ENCODE measurements at places on chromosomes 5 and 9.

DNA sequence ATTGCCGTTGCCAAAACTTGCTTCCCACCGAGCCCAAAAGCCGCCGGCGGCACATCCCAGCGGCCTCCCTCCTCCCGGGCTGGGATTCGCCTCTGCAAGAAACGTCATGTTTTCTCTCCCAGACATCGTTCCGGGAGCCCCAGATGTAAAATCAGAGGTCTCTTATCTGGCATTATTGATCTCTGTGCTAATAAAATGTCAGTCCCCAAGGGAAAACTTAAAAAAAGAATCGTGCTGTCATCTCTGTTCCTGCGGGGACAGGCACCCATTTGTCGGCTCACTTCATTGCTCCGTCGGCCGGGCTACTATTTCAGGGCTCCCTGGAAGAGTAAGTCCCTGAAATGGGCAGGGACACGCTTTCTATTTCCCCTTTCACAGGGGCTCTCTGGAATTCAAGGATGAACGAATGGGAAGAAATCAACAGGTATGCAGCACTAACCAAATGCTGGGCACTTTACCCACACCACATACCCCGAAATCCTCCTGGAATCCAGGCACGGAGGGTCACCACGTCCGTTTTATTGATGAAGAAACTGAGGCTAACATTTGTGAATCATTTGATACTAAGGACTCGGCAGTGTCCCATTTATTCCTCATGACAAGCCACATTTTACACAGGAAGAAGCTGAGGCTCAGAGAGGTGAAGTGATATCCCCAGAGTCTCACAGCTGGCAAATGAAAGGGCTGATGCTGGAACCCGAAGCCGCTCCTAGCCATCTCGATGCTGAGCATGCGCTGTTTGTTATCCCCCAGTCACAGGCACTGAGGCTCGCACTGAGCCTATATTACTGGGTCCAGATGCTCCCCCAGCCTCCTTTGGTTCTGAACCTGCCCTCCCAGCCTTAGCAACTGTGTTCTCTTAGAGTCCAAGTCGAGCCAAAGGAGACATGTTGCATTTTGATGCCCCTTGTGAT is 35.7 kb upstream of the MSX2 start:
- no peak for DNase-seq

GRCh38 chr9:82593501-82593900 is 469.4 kb downstream of the RASEF start:
- DNase-seq: no peak

DNA sequence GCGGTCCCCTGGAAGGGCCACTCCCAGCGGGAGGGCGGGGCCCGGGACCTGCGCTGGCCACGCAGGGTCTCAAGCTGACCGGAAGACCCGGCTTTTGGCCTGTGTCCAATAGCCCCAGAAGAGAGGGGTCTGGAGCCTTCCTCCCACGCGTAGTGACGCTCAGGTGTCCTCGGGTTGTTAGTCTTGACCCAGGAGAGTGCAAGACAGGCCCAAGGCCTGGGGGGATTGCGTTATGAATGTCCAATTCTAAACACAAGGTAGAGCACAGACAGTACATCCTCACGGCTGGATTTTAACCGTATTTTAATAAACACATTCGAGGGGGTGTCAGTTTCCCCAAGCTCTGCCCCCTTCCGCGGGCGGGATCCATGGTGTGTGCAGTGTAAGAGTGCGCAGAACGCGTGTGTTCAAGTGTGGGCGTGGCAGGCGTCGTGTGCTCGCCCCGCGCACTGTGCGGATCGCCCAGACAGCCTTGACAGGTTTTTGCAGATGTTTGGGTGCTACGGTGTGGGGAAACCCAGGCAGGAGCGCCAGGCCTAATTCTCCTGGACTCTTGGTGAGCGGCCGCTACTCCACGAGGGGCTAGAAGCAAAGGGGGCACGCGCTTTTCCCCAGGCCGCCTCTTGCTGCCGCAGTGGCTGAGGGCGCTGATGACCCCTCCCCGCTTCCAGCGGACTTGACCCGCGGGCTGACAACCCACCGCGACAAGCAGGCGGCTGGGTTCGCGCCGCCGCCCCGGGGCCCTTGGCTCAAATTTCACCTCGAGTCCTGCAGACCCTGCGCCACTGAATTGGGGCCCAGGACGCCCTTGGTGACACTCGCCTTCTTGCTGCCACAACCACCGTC is 6.1 kb upstream of the DMRT3 start:
- DNase-seq: no peak

GRCh38 chr9:87722393-87723088 is 3.4 kb upstream of the CTSL start:
- DNase-seq: no peak

- no peak for DNase-seq
These were observed 497.2 kb downstream of the MAT2B start for GRCh38 chr5:164002628-164003027.

- no peak for DNase-seq
These were observed 20.3 kb downstream of the C5orf63 start for GRCh38 chr5:127053049-127053448.

DNA sequence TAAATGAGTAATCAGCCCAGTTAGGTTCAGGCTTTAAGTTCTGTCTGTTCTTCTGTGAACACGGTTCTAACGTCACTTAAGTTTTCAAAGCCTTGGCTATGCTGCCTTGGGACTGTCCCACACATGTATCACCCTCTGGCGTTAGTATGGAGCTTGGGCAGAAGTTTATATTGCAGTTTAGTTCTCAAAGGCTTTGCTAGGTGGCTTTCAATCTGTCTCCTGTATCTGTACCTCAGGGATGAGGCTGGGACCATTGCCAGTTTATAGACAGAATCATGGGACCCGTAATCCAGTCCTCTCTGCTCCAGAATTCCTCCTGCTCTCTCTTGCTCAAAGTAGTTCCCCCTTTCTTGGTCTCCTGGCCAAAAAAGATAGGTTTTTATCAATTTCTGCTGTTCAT is 12.1 kb downstream of the C9orf40 start:
- no peak for DNase-seq

- no peak for DNase-seq
These were observed 47.2 kb downstream of the ARHGEF28 start for GRCh38 chr5:73673161-73673591.

DNA sequence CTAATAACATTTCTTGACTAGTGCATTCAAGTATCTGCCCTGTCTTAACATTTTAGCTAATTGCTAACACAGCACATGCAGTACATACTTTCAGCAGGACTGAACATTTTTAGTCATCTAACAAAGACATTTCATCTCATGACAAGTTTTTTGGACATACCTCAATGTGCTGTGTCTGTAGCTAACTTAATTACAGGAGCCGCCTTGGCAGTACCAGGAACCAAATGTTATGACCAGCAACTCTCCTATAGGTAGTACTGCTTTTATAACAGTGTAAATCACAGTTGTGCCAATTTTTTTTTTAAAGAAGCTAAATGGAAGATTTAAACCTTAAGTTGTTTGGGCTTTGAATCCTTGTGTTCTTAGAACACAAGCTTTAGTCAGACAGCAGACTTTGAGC is 99.4 kb upstream of the SAP30L start:
- no peak for DNase-seq

GRCh38 chr9:88161144-88161543 is 22.9 kb upstream of the SPATA31C2 start:
- DNase-seq: no peak

All from activated CD4-positive, alpha-beta T cell treated with anti-CD3 and anti-CD28 coated beads, Interleukin-2, amount 50 U/mL, for 48 hours (primary cell).